ENCODE measurements at places on chromosomes 5 and 9. TPM values are rescaled to one million over a fixed set of nuclear protein-coding genes. Genes with fewer than 3 reads are reported as not detected.

Gene PCDHGC3
- 29.4 TPM for total RNA-seq

Gene NUP214
- total RNA-seq = 41.8 TPM

Gene NDUFS6
- 75.8 TPM for total RNA-seq

Gene OGN
- 0.11 TPM for total RNA-seq

Gene OLFM1
- total RNA-seq = 31.8 TPM

Gene CAMK2A
- total RNA-seq = 0.14 TPM

Gene CDKN2AIPNL
- total RNA-seq = 54.3 TPM

Gene SLC36A1
- 13.7 TPM for total RNA-seq

Gene ARL14EPL
- total RNA-seq = not detected

Gene SLCO6A1
- total RNA-seq = 0.42 TPM

Gene INVS
- total RNA-seq = 9.9 TPM

GRCh38 chr9:95025213-95026147 is 292.0 kb downstream of the FANCC start:
- no peak for DNase-seq

DNA sequence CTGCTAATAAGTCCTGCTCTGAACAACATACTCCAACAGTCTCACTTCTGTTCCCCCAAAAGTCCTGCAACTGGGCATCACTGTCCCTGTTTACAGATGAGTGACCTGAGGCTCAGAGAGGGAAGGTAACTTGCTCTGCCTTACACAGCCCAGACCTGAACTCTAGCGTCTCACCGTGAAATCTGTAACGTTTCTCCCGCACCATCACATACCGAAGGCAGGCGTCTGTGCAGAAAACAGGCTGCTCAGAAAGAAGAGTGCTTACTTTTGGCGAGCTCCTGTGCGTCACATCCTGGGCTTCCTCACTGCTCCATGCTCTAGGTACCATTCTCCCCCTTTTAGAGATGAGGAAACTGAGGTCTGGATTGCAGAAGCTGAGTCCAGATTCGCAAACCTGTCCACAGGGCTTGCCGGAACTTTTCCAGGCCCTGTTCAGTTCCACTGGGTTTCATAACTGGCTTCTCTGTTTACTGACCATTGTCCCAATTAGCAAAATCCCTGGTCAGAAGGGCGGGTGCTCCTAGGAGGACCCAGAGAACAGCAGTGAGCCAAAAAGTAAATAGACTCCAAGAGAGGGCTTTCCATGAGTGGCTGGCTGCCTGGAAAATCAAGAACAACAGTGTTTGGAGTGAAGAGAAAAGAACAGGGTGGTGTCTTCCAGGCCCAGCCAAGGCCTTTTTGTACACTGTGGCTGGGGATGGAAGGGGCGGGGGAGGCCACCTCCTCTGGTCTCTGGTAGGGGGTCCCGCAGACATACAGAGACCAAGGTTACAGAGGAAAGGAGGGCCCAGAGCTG is 27.1 kb downstream of the GSN start:
- DNase-seq = no peak

DNA sequence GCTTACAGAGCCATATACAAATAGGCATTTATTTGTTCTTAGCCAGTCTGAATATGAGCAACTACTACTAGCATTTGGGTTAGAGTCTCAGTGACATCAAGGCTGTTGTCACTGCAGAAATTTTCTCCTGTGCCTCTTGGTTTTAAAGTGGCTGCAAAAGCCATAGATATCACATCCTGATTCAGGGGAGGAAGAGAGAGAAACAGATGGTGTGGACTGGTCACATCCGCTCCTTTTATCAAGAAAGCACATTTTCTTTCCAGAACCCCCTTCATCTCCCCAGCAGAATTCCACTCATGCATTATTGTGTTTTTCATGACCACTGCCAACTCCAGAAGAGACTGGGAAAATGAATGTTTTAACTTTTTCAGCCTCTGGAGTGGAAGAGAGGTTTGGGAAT is 69.8 kb downstream of the PTTG1 start:
- no peak for DNase-seq

- DNase-seq = peak; percentile 6
Observed at GRCh38 chr9:128108269-128109049, 19.1 kb downstream of the PTGES2 start.

GRCh38 chr5:157596487-157596886 is 20.9 kb upstream of the ADAM19 start:
- DNase-seq = no peak

- no peak for DNase-seq
Observed at GRCh38 chr5:157959370-157959769, 100.4 kb upstream of the CLINT1 start.
